Stimulated activated CD8-positive, alpha-beta memory T cell treated with anti-CD3 and anti-CD28 coated beads, Interleukin-2, amount 100 ng/mL, for 1 hour (primary cell): ENCODE measurements at places on chromosomes 5 and 9.

DNA sequence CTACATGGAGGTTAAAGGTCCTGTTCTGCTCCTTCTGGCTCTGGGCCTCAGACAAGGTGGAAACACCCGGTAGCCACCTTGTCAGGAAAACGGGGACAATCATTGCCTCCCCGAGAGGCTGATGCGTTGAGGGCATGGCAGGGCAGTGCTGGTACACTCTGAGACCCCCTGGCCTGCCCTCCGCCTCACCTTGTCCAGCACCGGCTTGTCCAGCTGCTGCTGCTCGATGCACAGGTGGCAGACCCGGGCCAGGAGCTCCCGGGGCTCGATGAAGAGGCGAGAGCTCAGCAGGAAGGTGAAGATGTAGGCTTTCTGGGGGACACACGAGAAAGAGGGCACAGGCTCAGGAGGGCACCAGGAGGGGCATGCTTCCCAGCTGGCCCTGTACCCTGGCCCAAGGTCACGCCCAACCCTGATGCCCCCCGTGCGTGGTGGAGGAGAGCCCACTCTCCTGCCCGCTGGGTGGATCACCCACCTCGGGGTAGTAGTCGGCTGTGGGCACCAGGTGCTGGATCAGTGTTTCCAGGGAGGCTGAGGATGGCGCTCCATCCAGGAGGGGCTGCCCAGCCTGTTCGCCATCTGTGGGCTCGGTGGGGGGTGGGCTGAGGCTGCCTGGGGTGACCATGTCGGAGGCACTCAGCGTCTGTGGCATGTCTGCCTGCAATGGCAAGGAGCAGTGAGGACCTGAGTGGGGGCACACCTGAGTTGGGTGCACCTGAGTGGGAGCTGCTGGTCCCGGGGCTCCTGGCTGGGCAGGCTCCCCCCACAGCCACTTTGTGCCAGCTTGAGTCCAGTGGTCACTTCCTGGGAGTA lies 66.0 kb upstream of the RNF130 start:
- no peak for DNase-seq

GRCh38 chr5:72290356-72291133 lies 29.5 kb downstream of the MRPS27 start:
- no peak for DNase-seq

DNA sequence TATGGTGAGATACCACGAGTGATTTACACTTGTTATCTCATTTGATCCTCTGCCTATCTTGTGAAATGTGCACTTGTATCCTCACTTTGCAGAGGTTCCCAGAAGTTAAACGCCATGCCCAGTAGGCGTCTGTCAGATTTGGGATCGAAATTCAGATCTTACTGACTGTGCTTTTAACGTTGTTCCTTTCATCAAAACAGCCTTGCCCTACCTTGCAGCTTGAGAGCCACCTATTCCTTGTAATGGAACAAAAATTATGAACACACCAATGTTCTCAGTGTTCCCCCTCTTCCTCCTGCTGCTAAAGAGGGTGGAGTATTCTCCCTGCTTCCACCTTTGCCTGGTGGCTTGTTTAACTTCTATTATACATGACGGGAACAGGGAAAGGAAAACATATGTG lies 257.0 kb downstream of the MSX2 start:
- DNase-seq = no peak

GRCh38 chr5:126854526-126855110 lies 77.7 kb downstream of the LMNB1 start:
- DNase-seq = no peak

- DNase-seq = no peak
Observed at GRCh38 chr5:2511126-2511525, 240.4 kb downstream of the IRX2 start.

DNA sequence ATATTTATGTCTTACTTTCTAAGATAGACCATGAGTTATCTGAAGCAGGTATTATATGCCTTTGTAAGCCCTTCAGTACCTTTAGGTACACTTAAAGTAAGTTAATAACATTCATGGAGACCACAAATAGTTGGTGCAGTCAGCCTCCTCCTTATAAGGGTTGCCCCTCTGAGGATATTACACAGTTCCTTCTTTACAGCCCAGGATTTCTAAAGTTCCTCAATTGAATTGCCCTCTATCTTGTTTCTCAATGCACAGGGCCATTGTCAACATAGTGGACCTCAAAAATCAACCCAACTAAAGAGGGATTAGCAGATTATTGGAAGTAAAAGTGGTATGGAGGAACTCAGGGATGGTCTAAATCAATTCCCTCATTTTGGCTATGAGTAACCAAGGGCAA lies 50.3 kb downstream of the HMHB1 start:
- DNase-seq = no peak

- DNase-seq = no peak
Observed at GRCh38 chr9:68631811-68632210, 73.2 kb upstream of the PIP5K1B start.

GRCh38 chr9:109862452-109862851 lies 82.5 kb downstream of the PALM2AKAP2 start:
- DNase-seq = no peak

GRCh38 chr5:131525805-131526204 lies 109.2 kb downstream of the RAPGEF6 start:
- DNase-seq = no peak

DNA sequence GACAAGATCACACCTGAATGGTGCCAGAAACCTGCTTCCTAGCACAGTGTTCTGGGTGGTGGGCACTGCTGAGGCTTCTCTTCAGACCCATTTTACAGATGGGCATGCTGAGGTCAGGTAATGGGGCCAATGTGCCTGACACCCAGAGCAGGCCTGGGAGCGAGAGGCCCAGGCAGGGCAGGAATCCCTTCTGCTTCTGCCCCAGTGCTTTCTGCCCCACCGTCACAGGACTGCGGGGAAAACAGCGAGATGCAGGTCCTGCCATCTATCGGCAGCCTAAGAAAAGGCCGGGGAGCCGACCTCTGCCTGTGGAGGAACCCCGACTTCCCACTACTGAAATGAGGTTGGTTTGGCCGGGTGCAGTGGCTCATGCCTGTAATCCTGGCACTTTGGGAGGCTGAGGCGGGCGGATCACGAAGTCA lies 22.8 kb upstream of the RNU6ATAC start:
- DNase-seq = no peak

- no peak for DNase-seq
Observed at GRCh38 chr5:137751869-137752491, 2.2 kb downstream of the HNRNPA0 start.

DNA sequence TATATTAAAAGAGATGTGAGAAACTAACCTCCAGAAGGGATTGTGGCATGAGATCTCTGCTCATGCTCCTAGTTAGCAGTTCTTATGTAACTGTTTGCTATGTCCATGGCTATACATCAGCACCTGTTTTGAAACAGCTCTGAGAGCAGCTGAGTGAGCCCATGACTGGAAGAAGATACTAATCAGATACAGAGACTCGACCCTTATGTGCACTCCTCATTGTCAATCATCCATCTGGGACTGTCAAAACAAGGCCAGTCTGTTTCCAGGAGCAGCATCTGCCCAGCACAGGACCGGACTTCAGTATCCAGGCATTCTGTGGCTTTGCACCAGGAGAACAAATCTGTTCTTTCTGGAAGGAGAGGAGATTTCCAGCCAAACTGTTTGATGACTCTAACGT lies 77.7 kb downstream of the EFNA5 start:
- DNase-seq = no peak

DNA sequence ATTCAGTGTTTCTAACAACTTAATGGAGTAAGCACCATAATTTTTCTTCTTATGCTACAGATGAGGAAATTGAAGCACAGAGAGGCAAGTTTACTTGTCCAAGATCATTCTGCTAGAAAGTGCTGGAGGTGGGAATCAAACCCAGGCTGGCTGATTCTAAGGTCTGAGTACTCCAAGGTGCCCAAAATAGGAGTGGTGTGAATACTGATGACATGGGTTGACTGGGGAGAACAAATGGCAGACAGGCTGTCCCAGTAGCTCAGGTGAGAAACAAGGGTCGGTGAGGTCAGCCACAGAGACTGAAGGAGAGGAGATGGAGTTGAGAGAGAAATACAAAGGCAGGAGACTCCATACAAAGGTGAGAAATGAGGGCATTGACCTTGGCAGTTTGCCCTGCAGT lies 144.5 kb upstream of the EGFLAM start:
- no peak for DNase-seq

DNA sequence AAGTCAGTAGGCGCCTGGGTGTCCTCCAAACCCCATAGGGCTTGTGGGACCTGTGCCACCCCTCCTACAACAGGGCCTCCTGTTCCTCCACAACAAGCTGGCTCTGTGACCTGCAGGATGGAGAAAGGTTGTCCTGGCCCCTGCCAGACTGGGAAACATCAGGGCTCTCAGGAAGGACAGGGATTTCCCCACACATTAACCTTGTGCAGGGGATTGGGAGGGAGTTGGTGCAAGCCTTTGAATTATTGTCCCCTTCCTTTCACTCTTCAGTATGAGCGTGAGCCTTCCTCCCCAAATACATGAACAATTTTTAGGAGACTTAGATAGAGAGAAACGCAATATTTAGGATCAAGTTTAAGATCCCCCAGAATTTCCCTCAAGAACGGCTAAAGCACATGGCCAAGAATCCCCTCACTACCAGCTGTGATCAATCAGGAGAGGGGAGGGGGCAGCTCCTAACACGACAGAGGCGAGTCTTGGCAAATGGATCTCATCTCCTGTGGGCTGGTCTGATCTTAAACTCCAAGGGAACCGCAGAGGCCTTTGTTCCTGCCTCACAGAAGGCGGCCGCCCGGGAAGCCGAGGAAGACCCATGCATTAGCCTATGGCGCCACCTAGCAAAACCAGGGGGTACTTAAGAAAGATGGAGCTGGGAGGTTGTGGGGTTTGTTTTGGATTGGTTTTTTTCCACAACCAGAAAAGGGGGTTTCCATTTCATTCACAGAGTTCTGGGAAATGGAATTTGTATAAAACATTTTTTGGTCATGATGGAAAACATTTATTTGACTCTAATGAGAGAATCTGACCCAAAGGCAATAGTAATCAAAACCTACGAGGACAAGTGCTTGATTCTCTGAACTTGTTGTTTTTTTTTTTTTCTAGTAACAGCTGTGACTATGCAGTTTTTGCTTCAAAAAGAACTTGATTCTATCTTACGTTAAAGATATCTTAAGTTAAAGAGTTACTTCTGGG lies 36.1 kb upstream of the OSMR start:
- no peak for DNase-seq

DNA sequence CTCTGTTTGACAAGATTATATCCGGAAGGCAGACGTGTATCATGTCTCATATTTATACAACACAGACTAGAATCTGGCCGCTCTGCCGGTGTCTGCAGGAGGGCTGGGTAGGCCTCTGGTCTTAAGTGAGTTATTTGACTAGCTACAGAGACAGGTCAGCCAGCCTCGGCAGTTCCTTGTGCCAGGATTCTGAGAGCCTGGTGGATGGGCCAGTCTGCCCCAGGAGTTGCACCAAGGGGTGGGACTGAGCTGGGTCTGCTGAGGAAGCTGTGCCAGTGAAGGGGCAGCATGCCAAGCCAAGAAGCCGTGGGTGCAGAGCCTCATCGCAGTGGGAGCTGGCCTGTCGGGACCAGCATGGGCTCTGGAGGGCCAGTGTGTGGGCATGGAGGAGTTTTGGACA lies 7.1 kb downstream of the SNX18 start:
- DNase-seq = no peak

DNA sequence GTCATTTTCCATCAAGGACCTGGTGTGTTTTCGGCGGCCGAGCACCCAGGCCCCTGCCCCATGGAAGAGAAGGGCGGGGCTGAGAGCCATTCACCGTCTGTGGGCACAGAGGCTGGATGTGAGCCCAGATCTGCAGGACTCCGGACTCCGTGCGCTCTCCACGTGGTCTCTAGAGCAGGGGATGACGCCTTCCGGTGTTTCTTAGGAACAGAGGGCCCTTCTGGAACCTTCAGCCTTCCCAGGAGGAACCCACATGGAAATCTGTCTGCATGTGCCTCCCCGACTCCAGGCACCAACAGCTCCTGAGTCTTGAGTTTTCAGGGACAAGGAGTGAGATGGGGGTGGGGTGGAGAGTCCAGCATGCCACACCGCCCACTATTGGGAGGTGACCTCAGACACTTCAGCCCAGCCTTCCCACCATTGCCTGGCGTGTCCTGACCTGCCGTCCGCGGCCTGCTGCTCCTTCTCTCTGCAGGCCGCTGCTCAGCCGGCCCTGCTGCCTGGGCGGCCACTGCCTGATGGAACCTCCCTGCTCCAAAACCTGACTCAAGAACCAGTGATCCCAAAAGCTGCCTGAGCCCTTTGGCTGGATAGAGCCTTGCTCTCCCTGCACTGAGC lies 2.4 kb upstream of the RXRA start:
- DNase-seq = no peak

DNA sequence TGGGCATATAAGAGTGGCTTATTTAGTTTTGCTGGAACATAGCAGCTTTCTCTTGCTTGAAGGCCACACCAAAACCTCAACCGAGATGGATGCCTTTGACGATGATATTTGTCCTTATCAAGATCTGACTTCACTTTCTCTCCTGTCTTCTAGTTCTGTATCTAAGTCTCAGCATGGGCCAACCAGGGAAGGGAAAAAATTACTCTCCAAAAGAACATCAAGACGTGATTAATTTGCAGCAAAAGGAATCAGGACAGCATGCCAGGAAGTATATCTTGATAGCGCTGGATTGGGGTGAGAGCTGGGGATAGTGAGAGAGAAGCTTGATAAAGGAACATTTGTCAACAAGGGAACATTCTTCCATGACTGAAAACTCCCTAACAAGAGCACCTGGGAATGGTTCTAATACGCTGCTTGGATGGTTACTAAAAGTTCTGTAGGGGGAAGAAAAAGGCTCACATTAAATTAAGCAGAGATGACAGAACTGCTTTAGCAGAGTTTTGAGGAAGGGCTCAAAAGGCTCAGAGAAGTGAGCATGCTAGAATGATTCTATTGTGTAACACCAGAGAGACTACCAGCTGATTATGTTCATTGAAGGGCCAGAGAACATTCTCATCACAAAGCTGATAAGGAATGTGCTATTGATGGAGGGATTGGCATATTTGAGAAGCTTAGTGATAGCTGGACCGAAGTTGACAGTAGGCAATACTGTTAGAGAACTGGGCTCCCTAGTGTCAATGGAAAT lies 21.6 kb upstream of the ANXA1 start:
- DNase-seq = no peak

- DNase-seq = no peak
Observed at GRCh38 chr5:103582364-103582763, 19.8 kb upstream of the NUDT12 start.

DNA sequence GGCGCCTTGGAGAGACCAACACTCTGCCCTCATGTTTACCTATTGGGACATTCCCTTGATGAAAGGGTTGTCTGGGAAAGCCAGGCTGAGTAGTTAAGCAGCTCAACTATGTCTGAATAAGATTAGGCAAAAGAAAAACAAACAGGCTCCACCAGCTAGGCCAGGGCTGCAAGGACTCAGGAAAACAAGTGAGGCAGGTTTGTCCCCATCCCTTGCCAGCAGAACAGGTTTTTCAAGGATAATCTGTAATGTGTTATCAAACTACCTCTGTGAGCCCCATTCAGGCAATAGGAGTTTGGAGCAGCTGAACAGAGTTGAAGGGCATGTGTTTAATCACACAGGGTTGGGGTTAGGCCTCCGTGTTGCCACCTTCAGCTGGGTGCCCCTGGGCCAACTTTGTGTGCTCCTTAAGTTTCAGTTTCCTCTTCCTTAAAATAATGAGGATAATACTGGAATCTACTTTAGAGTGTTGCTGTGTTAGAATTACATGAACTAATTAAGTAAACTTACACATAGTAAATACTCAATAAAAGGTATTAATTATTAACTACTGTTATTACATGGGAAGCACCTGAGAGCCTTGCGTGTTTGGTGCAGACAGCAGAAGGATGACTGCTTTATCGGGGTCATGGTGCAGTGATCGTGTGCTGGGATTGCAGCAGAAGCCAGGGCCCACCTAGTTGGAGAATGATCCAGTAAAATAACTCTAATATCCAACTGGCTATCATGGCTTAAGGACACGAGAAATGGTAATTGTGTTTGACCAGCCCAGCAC lies 72.1 kb upstream of the ATP10B start:
- DNase-seq = no peak
